ENCODE measurements at places on chromosomes 2 and 18. TPM values are rescaled to one million over a fixed set of nuclear protein-coding genes. Genes with fewer than 3 reads are reported as not detected.

- no peak for DNase-seq
Observed at GRCh38 chr2:26008851-26009566, 24.9 kb upstream of the RAB10 start.

DNA sequence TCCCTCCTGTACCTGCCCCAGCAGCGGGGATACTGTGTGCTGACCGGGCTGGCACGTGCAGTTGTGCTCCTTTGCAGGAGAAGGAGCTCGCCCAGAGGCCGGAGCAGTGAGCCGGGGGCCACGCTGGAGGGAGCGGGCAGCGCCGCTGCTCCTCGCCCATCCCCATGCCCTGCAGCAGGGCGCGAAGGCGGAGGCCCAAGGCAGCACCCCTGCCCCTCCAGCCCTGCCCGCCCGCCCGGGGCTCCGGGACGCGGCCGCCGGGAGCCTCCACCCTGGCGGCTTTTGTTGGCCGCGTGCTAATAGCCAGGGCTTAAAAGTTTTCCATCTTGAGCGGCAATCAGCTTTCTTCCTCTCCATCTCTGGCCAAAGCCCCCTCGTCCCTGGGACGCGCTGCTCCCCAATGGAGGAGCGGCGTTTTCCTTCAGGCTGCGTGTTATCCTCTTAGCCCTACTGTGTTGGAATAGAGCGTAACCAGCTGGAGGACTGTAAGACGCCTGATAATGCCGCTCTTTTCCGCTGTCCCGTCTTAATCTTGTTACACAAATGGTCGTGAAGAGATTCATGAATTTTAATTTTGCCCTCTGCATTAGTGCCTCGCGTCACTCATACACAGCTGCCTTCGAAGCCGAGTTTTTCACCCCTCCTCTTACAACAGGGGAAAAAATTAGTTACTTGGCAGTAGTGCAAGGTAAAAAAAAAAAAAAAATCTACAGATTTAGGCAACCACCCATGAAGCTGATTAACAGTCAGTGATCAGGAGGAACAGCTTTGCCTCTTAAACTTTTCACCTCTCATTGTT is 172.9 kb upstream of the SIX3 start:
- DNase-seq, result no peak

- no peak for DNase-seq
Observed at GRCh38 chr2:141109633-141110032, 1021.2 kb downstream of the LRP1B start.

Gene ZC3H6
- total RNA-seq, result 14.2 TPM

Gene NAT8
- not detected for total RNA-seq

Gene PAIP2B
- 30.3 TPM for total RNA-seq

Gene DNAH7
- 0.24 TPM for total RNA-seq

Gene RESP18
- not detected for total RNA-seq

Gene MYO3B
- total RNA-seq, result 0.89 TPM

Gene FAM98A
- total RNA-seq, result 59.9 TPM

Gene MTA3
- total RNA-seq, result 30.7 TPM

DNA sequence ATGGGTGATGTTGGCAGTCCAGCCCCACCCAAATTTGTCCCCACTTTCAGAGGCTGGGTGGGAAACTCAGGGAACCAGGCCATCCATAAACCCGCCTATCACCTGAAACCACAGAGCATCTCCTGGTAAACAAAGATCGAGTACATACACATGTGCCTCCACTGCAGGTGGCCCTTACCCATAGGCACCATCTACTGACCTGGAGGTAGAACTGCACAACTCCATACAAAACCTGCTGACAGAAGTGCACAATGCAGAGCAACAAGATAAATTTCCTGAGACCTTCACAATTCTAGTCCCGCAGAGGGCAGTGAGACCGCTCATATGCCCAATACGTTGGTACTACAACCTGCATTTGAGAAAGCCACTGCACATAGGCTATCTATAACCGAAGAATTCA is 856.3 kb downstream of the SUCLG1 start:
- DNase-seq, result no peak

DNA sequence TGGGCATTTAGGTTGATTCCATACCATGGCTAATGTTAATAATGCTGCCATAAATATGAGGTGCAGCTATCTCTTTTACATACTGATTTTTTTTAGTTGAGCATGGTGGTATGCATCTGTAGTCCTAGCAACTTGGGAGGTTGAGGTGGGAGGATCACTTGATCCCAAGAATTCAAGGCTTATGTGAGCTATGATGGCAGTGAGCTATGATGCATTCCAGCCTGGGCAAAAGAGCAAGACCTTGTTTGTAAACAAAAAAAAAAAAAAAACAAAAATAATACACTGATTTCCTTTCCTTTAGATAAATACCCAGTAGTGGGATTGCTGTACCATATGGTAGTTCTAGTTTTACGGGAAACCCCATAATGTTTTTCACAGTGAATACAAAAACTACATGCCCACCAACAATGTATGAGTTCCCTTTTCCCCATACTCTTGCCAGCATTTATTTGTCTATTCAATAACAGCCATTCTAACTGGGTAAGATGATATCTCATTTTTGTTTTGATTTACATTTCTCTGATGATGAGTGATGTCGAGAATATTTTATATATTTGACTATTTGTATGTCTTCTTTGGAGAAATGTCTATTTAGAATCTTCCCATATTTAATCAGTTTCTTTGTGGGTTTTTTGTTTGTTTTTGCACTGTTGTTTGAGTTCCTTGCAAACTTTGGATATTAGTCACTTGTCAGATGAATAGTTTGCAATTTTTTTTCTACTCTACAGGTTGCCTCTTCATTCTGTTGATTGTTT is 281.0 kb upstream of the KYNU start:
- DNase-seq, result no peak

DNA sequence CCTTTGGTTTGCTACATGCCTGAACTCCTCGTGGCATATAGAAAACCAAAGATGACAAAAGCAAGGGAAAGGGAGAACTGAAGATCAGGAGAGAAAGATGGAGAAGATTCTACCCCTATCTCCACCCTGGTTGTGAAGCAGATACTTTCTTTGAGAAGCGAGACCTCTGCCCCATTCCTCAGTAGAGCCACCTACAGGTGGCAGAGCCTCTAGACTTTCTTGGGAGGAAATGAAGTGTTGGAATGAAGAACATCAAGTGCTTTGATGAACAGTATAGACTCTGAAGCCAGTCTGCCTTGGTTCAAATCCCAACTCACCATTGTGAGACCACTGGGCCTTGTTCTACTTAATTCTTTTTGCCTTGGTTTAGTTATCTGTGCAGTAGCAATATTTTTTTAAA is 348.8 kb upstream of the ETAA1 start:
- no peak for DNase-seq

- no peak for DNase-seq
Observed at GRCh38 chr18:25516747-25517498, 165.0 kb upstream of the ZNF521 start.
